CD4-positive, alpha-beta memory T cell (primary cell): ENCODE measurements at places on chromosomes 11 and 22.

GRCh38 chr11:72929256-72929655 is 115.0 kb downstream of the ATG16L2 start:
- no peak for DNase-seq

DNA sequence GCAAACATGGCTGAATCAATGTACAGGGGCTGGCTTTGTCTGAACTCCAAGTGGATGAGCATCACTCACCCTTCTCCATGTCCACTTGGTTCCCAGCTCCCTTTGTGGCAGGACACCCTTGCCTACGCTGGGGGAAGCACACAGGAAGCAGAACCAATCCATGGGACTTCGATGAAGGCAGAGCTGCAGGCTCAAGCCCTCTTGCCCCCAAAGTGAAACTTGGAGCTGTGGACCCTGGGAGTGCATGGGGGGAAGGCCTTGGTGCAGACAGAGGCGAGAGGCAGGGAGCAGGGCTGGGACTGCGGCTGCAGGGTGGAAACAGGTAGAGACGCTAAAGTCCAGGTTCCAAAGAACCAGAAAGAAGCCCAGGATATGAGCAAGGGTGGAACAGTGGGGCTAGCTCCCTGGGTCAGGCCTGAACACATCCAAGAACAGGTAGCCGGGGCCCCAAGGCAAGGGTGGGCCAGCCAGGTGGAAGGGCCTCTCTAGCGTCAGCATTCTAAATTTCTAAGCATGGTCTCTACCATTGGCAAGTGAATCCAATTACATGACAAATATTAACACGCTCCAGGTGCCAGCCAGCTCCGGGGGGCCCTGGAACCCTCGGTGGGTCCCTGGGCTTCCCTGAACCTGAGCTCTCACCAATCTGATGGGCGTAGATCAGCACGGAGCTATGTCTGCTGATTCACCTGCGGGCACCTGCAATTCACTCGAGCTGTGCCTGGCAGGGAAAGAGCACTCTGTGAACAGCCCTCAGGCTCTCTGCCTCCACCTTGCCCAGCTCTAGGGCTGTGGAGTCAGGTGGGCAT is 532.8 kb downstream of the BRD1 start:
- no peak for DNase-seq

GRCh38 chr22:35957589-35957988 is 71.0 kb downstream of the RBFOX2 start:
- no peak for DNase-seq

GRCh38 chr11:121740902-121741301 is 288.1 kb upstream of the SORL1-AS1 start:
- DNase-seq = no peak
